ENCODE measurements at places on chromosomes 13 and 19.

DNA sequence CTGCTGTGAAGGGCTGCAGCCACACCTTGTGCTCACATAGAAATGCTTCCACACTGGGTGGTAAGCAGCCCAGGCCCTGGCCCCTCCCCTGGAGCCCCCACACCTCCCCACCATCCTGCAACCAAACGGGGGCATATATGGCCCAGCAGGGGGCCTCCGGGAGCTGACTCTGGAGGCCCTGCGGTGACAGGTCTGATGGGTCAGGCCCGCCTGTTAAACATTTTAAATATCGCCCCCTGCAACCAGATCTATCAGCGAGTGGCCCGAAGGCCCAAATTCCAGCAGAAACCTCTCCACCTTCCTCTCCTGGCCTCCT lies 48.0 kb upstream of the KATNAL1 start:
- DNase-seq, result no peak

DNA sequence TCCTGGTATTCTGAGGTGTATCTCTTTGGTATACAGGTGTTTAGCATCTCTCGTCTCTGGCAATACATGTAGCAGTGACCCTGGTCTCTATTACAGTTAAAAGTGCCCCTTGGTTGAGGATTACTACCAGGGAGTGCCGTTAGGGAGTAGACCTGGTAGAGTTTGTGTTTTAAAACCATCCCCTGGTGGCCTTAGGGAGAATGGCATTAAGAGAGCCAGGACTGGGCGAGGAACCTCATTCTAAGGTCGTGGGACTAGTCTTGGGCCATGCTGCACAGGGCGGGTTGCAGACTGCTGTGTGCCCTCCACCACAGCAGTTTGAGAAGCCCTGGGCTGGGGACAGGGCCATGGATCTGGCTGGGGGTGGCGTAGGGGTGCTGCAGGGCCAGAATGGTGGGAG lies 35.0 kb downstream of the B3GLCT start:
- DNase-seq, result no peak

DNA sequence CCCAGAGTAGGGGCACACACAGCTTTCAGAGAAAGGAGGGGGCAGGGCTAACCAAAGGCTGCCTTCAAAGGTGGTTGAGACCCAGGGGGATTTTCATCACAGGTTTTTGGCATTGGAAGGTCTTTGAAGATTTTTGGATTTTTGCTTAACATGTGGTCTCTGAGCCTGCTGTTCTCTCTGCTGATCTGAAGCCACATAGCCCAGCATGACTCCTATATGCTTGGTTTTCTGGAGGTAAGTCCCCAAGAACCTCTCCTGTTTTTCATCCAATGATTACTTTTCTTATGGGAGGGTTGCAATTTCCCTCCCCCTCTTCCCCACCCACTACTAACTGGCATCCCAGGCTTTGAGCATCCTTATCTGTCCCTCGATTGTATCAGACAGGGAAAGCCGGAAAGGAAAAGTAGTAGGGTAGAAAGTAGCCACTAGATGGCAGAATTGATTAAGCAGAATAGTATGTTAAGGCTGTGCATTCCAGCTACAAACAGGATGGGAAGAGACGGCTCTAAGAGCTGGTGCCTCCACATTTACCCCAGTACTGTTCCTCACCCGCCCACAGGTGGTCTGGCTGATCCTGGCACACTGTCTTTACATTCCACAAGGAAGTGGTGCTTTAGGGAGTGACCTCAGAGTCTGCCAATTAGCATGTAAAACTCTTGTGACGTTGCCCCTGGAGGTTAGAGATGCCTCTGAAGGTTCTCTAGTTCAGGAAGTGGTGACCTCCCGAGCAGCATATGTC lies 218.9 kb upstream of the EDNRB start:
- no peak for DNase-seq

- DNase-seq, result no peak
Observed at GRCh38 chr19:16594131-16594586, 21.9 kb upstream of the SLC35E1 start.

- no peak for DNase-seq
Observed at GRCh38 chr13:60261432-60262351, 98.0 kb upstream of the DIAPH3 start.

- no peak for DNase-seq
Observed at GRCh38 chr13:106906426-106906996, 338.6 kb upstream of the ARGLU1 start.

GRCh38 chr13:101092985-101093384 lies 323.3 kb downstream of the NALCN start:
- DNase-seq, result no peak

GRCh38 chr19:42301646-42302203 lies at the start of gene PRR19:
Gene PRR19, plus strand, starts transcription at chr19:42302132. Its CDS starts 7,453 bp downstream, at chr19:42309585.
- DNase-seq, result no peak

DNA sequence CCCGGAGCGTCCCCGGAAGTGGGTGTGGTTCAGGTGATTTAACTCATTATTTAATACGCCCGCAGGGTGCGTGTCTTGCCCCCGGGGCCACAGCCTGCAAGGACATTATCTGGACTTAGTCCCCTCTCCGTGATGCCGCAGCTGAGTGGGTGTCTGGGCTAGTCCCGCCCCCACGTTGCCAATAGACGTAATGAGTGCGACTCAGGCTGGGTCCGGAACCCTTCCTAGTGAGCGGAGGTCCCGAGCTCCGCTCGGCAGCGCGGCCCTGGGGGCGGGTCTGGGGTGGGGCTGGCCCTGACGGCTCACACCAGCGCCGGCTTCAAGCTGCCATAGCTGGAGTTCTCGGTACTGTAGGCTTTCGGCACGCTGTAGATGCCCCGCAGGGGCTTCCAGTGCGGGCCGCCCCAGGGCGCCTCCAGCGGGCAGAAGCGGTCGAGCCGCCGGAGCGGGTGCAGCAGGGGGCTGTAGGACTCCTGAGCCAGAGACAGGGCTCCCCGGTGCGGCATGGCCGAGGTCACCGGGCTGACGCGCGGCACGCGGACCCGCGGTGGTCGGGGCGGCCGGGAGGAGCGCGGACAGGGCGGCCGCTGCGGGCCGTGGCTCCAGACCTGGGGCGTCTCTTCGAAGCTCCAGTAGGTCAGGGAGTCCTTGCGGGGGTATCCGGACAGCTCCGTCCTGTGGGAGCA lies 918 bp upstream of the LHB start:
- DNase-seq, result peak; percentile 58

DNA sequence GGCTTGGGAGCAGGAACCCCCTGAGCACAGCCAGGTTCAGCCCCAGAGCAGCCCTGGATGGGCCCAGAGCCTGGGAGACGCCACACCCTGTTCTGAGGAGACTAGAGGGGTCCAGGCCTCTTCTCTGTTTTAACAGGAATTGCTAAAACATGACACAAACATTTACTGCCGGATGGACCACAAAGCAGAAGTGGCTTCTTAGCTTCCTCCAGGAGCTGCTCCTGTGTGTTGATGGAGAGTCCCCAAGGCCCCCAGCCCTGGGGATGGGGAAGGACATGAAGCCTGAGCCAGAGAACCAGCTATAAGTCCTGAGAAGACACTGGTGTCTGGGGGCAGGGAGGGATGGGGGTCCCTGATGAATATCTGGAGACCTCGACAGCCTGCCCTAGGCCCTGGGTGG lies 14.6 kb downstream of the CEACAM3 start:
- DNase-seq, result no peak

GRCh38 chr19:40982594-40983101 lies 8.4 kb upstream of the CYP2B6 start:
- no peak for DNase-seq

- DNase-seq, result no peak
Observed at GRCh38 chr19:54606891-54607784, 13.7 kb downstream of the LILRA1 start.

GRCh38 chr19:30367421-30367820 lies 4.8 kb upstream of the ZNF536 start:
- no peak for DNase-seq

DNA sequence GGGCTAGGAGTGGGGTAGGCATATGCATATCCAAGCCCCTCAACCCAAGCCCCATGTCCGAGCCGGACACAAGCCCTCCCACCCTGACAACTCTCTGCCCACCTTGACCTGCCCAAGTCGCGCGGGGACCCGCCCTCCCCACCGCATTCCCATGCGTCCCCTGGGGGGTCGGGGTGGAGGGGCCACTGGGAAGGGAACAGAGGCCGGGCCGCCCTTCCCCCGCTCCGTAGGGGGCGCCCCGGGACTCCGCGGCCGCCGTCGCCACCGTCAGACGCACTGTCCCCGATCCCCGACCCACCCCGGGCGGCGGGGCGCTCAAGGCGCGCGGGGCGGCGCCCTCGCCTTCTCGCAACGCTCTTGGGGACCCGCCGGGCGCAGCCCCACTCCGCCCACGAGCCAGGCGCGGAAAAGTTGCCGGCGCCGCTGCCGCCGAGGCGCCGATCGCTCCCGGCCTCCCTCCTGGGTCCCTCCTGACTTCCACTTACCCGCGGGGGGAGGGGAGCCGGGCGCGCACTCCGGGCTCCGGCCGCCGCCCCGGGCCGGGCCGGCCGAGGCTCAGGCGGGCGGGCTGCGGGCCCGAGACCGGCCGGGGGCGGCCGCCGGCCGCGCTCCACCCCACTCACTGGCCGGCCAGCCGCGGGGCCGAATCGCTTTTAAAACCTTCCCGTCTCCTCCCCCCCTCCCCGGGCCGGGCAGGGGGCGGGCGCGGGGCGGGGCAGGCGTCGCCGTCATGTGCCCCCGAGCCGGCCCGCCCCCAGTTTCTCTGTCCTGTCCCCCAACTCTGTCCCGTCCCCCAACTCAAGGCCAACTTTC lies 34.4 kb upstream of the NANOS3 start:
- peak; percentile 71 for DNase-seq

- no peak for DNase-seq
Observed at GRCh38 chr19:47471733-47472457, at the start of gene SLC8A2. Gene SLC8A2, minus strand, starts transcription at chr19:47471893. Its CDS starts 5,490 bp downstream, at chr19:47466403.

DNA sequence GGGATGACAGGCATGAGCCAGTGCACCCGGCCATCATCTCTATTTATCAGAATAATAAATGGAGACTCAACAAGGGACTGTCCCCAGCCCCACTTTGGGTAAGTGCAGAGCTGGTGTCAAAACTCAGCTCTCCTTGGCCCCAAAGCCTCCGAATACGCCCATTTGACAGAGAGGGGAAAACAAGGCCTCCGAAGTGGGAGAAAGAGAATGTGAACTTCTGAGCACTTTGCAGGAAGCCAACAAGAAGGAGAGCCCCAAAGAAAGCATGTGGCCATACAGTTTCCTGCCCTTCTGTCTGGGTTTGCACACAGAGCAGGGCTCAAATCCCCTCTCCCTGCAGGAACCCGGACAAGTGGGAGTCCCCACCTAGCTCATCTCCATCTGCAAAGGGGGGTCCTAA lies 1.6 kb downstream of the CEACAM16 start:
- DNase-seq, result no peak

GRCh38 chr13:94143624-94144350 lies 335.7 kb downstream of the DCT start:
- no peak for DNase-seq

DNA sequence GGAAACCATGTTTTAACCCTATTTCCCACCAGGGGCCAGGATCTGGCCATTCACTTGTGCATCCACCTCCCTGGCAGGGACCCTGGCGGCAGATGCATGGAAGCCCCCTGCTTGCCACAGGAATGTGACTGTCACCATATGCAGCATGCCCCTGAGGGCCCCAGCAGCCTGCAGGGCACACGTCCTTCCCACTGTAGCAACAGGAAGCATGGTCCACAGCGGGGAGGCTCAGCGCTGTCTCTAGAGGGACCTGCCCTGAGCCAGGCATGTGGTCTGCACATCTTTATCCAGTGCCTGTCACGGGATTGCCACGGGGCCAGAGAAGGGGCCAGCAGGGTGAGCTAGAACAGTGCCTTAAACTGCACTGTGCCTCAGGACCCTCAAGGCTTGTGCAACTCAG lies 34.9 kb upstream of the MCF2L start:
- DNase-seq, result no peak

DNA sequence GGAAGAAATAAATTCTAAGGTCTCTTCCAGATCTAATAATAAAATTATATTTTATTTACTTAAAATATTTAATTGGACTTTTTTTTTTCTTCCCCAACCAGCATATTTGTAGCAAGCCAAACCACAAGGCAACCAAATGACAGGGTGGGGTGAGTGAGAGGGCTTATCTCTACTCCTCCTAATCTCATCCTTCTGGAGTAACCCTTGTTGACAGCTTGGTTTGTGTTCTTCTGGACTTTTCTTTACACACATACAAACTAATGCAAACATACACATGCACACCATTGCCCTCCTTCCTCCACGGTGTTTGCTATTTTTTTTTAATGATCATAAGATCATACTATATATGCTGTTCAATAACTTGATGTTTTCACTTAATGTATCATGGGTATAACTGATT lies 383.1 kb downstream of the DLEU7 start:
- no peak for DNase-seq

DNA sequence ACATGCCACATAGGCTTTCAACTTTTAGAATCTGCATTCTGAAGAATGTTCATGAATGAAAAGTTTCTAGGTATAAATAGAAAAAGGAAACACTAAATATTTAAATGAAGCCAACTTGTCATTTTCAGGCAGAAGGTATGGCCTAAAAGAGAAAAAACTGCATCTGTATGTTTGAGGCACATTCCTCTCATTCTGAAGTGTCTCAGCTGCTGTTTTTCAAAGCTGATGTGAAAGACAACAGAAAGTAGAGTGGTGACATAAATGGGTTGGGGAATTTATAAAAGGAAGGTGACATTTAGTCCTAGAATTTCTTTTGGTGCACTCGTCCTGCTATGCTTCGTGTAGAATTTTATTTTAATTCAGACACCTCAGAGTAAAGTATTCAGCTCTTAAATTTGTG lies 539.6 kb upstream of the SLITRK5 start:
- DNase-seq, result no peak

DNA sequence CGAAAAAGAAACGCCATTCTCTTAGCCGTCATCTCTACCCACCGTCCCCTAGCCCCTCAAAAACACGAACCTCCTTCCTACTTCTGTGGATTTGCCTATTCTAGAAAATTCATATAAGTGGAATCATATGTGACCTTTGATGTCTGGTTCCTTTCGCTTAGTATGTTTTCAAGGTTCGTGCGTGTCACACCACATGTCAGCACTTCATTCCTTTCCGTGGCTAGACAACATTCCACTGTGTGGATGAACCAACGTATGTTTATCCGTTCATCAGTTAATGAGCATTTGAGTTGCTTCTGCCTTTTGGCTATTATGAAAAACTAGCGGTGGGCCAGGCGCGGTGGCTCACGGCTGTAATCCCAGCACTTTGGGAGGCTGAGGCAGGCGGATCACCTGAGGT lies 14.0 kb upstream of the PPP1R12C start:
- no peak for DNase-seq

GRCh38 chr13:99559560-99559959 lies 58.3 kb downstream of the TM9SF2 start:
- no peak for DNase-seq

- DNase-seq, result no peak
Observed at GRCh38 chr13:35354285-35354684, 122.2 kb downstream of the MAB21L1 start.

DNA sequence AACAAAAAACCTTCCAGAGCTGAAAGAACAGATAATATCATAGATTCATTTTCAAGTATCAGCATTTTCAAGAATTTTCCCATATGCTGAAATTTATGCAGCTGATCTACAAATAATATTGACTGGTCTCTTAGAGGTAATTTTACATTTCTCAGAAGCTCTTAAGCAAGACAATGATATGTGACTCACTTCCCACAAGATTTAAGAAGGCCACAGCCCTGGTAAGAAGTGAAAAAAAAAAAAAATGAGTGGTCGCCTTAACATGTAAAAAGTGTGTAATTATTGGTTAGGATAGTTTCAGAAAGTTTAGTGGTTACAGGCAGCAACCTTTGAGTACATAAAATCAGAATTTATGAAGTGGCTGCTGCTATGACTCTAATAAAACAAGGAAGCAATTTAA lies 54.5 kb downstream of the NUFIP1 start:
- DNase-seq, result no peak
